ENCODE measurements at places on chromosomes 1 and 21. TPM values are rescaled to one million over a fixed set of nuclear protein-coding genes. Genes with fewer than 3 reads are reported as not detected.
A peak's percentile ranks its signal among the peaks of the same experiment; 100 is the strongest.

Gene ATF3
- total RNA-seq, result 21.8 TPM

DNA sequence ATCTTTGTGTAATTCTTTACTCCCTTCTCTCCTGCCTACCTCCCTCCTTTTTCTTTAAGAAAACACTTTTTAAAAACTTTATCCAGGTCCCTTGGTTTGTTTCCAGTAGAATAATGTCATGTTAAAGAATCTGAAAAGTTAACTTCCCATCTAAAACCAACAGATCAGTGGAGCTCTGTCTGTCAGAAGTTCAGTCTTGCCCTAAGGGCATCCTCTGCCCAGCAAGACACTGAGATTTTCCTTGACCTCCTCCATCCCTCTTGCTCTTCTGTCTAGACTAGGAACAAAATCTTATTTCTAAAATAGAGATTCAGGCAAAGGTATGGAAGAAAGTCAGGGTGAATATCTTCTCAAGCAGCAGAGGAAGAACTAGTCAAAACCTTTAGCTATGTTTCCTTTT, 5.7 kb upstream of the GNL2 start:
- no peak for DNase-seq

Gene SELL
- total RNA-seq, result 0.51 TPM

Gene DIPK1A
- 1.3 TPM for total RNA-seq

Gene RIMKLA
- 0.02 TPM for total RNA-seq

DNA sequence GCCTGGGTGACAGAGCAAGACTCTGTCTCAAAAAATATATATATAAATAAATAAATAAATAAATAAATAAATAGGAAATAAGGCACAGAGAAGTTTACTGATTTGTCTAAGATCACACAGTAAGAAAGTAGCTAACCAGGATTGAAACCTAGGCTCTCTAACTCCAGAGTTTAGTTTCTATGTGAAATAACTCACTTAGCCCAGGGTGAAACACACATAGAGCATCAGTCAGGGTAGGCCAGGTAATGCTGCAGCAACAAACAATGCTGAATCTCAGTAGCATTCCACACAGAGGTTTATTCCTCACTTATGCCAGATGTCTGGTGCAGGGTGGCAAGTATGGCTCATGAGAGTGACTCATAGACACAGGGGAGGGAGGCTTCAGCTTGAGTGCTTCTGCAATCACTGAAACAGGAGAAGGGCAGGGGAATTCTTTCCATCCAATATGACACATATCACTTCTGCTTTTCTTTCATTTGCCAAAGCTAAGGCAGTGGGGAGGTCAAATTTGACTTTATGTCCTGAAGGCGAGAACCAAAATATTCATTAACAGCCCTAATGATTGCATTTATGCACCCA, 37.1 kb upstream of the KANK4 start:
- no peak for DNase-seq

Gene SLC2A5
- total RNA-seq, result 0.04 TPM

DNA sequence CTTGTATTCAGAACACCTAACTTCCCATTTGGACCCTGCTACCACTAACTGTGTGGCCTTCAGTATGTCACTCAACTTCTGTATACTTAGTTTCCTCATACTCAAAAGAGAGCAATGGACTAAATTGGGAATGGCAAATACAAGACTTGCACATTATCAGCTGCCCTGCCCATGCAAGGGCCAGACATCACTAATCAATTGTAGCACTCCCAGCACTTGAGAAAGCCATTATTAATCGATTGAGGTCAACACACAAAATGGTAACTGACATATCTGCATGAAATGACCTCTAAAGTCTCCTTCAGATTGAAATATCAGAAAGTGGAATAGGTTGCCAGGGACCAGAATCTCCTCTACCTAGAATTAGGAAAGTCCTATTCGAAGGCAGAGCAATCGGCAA, 59.2 kb downstream of the MT1HL1 start:
- DNase-seq, result peak; percentile 26

DNA sequence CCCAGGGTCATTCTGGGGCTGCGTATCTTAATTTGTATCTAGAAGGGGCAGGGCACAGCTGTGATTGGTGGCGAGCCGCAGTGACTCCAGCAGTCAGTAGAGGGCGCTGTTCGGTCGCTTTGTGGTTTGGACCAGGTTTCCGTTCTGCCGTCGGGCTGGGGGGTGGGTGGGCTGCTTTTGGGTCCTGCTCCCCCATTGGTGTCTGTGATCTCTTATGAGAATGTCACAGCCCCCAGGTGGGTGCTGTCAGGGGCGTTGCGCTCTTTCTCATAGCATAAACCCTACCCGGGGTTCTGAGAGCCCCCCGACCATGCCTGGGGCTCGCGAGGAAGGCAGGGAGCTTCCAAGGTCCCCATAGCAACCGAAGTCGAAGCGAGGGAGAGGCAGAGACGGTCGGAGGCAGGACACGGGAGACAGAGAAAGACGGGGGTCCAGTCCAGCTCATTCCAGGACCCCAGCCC, 5.4 kb downstream of the TFF3 start:
- peak; percentile 87 for DNase-seq

Gene ZNF593OS
- not detected for total RNA-seq

Gene LCE3B
- total RNA-seq, result not detected

GRCh38 chr1:193960499-193960898, 774.1 kb upstream of the B3GALT2 start:
- no peak for DNase-seq

Gene IL12RB2
- total RNA-seq, result 1.9 TPM

GRCh38 chr1:209249785-209250440, 333.6 kb upstream of the CAMK1G start:
- no peak for DNase-seq

Gene TIE1
- total RNA-seq, result 0.31 TPM

GRCh38 chr1:22754824-22755223, 44.2 kb downstream of the EPHB2 start:
- no peak for DNase-seq

- no peak for DNase-seq
These were observed 623 bp upstream of the BGLAP start for GRCh38 chr1:156241311-156241811.

DNA sequence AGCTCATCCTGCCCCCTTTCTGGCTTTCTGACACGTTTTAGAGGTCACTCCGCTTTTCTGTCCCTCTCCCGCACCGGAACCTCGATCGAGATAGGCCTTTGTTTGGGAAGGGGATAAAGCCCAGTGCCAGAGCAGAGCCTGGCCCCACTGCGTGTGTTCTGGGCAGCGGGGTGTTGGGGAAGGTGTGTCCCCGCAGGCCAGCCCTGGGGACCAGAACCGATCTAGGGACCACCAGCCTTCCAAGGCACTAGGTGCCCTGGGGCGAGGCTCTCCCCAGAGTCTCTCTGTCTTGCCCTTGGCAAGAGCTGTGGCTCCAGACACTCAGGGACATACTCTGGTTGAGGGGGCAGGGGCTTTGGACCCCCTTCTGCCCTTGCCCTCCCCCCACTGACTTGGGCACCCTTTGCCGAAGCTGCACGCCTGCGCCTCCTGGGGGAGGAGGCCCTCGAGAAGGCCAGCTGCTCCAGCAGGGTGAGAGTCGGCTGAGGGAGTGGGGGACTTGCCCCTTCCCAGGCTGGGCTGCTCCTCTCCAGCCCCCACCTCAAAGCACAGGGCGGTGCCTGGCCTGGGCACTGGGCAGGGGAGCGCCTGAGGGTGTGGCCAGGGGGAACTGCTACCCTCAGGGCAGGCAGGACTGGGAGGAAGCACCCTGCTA, 16.4 kb downstream of the PRXL2B start:
- DNase-seq, result no peak

DNA sequence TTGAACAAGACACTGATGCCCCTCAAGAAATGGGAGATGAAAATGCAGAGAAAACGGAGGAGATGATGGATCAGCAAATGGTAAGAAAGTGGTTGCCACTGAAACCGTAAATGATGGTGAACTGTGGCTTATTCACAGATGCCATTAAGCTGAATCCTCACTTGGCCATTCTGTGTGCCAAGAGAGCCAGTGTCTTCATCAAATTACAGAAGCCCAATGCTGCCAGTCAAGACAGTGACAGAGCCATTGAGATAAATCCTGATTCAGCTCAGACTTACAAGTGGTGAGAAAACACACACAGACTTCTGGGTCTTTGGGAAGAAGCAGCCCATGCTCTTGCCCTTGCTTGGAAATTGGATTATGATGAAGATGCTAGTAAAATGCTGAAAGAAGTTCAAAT, 52.5 kb downstream of the NBPF6 start:
- no peak for DNase-seq

DNA sequence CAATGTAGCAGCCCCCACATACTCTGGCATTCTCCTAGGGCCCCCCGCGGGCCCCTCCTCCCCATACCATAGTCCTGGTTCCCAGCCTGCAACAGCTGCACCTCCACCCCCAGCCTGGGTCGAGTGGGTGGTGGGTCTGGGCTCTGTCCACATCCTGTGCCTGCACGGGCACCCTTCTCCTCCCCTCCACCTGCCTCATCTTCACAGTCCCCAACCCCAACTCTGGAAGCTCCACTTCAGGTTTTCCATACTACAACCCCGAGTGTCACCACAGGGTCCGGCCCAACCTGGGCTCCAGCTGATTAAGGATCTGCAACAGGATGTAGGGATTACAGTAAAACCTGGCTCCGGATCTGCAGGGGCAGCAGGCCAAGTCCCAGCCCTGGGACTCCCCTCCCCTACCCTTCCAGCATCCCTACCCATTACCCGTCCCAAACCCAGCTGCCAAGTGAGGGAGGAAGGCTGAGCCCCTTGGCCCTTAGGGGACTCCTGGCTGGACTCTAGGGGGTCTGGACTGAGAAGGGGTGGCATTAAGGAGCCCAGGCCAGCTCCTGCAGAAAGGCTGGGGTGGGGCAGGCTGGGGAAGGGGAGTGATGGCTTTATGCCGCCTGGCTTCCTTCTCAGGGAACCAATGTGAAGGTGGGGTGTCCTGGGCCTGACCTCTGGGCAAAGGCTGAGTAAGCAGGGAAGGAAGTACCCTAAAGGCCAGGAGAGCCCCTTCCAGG, 116.8 kb downstream of the CASZ1 start:
- peak; percentile 77 for DNase-seq

GRCh38 chr1:1352786-1353388, 3.7 kb upstream of the DVL1 start:
- no peak for DNase-seq

DNA sequence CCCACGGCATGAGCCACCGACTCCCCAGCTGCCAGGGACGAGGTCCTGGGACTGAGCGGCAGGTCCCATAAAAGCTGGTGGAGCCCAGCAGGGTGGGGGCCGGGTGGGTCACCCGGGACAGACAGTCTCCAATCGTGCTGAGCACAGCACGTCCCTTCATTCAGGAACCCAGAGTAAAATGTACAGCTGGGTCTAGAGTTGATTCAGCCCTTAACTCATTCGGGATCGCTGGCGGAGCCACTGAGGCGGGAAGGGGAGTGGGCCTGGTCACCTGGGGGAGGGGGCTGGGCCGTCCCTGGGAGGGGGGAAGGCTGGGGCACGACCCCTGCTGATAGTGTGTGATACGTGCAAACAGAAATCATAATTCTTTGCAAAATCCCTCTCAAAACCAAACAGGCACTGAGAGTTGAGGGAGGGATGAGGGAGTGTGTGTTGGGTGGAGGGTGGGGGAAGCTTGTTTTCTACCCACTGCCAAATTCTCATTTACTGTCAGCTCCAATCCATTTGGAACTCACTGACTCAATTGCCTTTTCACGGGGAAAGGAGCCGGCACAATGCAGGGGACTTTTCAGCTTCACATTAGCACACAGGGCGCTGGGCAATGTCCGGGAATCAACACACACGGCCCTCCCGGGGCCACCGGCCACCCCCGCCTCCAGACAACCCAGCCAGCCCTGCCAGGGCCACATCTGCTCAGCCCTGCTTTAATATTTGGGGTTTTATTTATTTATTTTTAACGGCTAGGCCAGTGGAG, 13.8 kb downstream of the CASZ1 start:
- no peak for DNase-seq

DNA sequence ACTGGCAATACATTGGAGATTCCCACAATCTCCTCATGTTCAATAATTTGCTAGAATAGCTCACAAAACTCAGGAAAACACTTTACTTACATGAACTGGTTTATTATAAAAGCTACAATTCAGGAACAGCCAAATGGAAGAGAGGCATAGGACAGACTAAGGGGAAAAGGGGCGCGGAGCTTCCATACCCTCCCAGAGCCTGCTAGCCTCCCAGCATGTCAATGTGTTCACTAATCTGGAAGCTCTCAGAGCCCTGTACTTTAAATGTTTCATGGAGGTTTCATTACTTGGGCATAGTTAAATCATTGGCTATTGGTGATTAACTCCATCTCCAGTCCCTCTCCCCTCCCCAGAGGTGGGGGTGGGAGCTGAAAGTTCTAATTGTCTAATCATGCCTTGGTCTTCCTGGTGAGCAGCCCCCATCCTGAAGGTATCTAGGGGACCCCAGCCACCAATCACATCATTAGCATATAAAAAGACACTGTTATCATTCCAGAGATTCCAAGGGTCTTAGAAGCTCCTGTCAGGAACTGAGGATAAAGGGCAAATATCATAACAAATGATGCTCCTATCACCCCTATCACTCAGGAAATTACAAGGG, 10.9 kb upstream of the DMRTB1 start:
- no peak for DNase-seq

Gene MYBPH
- total RNA-seq, result not detected

Gene SPRR1B
- total RNA-seq, result not detected

- DNase-seq, result peak; percentile 44
These were observed 3.2 kb upstream of the BEST4 start for GRCh38 chr1:44790968-44791801.

GRCh38 chr1:12177999-12178441, 11.2 kb downstream of the TNFRSF1B start:
- no peak for DNase-seq

DNA sequence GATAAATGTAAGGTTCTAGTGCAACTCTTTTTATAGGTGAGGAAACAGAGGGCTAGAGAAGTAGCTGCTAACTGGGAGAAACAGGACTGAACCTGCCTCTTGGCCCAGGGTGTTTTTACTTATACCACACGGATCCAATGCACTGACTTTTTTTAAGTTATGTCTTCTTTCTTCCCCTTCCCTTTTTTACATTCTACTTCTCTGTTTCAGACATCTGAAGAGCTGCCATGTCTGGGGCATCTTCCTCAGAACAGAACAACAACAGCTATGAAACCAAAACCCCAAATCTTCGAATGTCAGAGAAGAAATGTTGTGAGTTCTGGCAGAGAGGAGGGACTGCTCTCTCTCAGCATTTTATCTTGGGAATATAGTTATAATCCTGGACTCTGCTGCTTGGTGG, 1.4 kb downstream of the PFKFB2 start:
- no peak for DNase-seq

DNA sequence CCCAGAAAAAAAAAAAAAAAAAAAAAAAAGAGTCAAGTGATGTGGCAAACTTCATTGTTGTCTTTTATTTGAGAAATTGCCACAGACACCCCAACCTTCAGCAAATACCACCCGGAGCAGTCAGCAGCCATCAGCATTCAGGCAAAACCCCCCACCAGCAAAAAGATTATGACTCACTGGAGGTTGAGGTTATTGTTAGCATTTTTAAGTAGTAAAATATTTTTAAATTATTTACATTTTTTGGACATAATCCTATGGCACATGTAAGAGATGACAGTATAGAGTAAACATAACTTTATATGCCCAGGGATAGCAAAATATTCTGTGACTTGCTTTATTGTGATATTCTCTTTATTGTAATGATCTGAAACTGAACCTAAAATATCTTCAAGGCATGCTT, 95.6 kb downstream of the CENPF start:
- DNase-seq, result no peak

GRCh38 chr1:234845836-234846235, 235.9 kb upstream of the IRF2BP2 start:
- no peak for DNase-seq

GRCh38 chr1:24963943-24964693, 34.0 kb upstream of the RUNX3 start:
- no peak for DNase-seq

Gene SHISA4
- total RNA-seq, result 0.40 TPM

All from K562 (cell line).